HTR-8/SVneo (cell line): ENCODE measurements at places on chromosomes 4 and X.

DNA sequence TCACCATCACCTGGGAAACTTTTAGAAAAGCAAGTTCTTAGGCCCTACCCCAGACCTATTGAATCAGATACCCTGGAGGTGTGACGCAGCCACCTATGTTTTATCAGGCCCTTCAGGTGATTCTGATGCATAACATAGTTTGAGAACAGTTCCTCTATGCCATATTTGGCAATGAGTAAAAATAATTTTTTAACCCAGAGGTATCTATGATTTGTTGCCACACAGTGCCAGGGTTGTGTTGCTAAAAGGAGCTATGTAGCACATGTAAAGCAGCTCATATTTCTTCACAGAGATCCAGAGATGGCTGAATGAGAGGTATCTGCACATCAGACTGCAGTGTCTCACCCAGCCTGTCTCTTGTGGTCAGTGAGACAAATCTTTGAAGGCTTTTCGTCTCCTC, 85.3 kb downstream of the PTPN13 start:
- no peak for DNase-seq

DNA sequence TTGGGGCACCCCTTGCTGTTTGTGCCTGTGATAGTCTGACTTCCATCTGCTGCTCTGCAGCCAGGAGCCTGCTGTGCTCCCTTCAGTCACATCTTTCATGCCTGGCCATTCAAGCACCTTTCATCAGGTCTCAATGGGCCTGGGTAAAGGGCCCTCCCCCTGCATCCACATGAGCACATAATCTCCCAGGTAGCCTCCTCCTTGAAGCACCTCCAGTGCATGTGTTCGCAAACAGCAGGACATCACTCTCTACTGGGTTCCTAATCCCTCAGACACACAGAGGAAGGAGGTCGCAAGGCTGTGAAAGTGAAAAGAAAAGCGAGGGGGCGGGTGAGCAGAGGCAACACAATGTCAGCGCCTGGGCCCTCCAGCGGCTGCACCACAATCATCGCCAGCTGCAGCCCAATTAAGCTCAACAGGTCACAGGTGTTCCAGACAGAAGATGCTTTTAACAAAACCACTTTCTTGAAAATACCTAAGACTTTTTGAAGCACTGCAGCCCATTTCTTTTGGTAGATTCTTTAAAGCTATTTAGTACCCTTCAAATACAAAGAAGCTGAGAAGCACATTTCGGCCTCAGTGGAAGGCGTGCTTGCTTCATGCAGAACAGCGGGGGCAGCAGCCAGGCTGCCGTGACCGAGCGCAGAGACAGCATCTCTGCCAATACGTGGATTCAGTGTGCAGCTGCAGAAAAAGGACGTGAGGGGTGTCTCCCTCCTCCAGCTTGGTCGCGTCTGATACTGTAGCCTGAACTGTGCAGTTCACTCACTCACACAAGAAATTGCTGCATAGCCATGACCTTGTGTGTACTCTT, 92.2 kb upstream of the SPRY1 start:
- no peak for DNase-seq

- no peak for DNase-seq
Observed at GRCh38 chr4:87078987-87079486, 141.4 kb downstream of the KLHL8 start.

- no peak for DNase-seq
Observed at GRCh38 chr4:1357356-1358248, 10.6 kb downstream of the UVSSA start.

- DNase-seq = no peak
Observed at GRCh38 chrX:105168577-105168976, 51.9 kb downstream of the TEX13A start.

- no peak for DNase-seq
Observed at GRCh38 chrX:6021316-6022091, 207.2 kb downstream of the NLGN4X start.

DNA sequence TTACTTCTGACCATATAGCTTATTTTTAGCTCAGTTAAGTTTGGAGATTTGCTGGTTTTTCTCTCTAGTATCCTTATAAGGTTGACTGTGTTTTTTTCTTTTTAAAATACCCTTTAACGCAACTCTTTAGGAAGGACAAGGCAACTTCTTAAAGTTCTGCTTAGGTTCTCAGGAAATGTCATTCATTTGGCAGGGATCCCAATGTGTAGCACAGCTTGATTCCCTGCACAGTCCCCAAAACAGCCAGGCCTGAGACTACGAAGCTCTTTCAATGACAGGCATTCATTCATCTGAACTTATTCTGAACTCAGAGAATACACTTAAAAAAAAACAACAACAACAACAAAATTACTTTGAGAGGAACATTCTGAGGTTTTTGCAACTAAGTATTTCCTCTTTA, 1765.8 kb downstream of the PCDH7 start:
- no peak for DNase-seq

GRCh38 chrX:17553469-17553868, 178.5 kb downstream of the NHS start:
- DNase-seq = peak; percentile 10

GRCh38 chr4:11546391-11547175, 117.9 kb upstream of the HS3ST1 start:
- no peak for DNase-seq

- no peak for DNase-seq
Observed at GRCh38 chrX:148441387-148441786, 59.0 kb upstream of the AFF2 start.

GRCh38 chr4:15525080-15525479, 55.4 kb downstream of the CC2D2A start:
- DNase-seq = no peak

DNA sequence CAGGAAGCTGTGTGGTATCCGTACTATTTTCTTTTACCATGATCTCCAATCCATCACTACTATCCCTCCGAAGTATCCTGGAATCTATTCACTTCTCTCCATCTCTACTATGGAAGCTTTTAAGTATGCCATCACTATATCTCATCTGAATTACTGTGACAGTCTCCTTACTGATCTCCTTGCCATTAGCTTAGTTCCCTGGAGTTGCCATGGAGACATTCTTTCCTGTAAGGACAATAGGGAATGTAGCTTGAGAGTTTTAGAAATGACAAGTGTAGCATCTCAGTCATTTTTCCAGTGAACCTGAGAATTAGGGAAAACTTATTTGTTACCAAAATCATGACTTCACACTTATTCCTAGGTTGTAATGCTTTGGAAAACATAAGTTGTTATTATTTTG, 86.3 kb downstream of the HPGD start:
- no peak for DNase-seq

DNA sequence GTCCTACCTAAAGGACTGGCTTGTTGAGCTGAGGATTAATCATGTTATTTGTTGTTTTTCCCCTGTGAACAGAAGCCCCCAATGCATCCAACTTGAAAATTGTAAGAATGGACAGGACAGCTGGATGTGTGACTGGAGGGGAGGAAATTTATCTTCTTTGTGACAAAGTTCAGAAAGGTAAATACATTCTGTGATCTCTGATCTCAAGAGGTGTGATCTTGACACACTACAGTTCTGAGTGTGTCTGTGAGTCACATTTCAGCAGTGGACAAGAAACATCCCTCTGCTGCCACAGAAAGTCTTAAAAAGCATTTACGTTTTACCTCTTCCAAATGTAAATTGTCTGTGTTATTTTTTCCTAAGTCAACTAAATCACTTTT, 79.3 kb downstream of the NFKB1 start:
- DNase-seq = no peak

- DNase-seq = no peak
Observed at GRCh38 chr4:150256841-150257730, 178.8 kb downstream of the DCLK2 start.
